ENCODE measurements at places on chromosomes 1 and 21.
A peak's percentile ranks its signal among the peaks of the same experiment; 100 is the strongest.

- DNase-seq, result no peak
Observed at GRCh38 chr1:234927971-234928640, 200.5 kb downstream of the TOMM20 start.

DNA sequence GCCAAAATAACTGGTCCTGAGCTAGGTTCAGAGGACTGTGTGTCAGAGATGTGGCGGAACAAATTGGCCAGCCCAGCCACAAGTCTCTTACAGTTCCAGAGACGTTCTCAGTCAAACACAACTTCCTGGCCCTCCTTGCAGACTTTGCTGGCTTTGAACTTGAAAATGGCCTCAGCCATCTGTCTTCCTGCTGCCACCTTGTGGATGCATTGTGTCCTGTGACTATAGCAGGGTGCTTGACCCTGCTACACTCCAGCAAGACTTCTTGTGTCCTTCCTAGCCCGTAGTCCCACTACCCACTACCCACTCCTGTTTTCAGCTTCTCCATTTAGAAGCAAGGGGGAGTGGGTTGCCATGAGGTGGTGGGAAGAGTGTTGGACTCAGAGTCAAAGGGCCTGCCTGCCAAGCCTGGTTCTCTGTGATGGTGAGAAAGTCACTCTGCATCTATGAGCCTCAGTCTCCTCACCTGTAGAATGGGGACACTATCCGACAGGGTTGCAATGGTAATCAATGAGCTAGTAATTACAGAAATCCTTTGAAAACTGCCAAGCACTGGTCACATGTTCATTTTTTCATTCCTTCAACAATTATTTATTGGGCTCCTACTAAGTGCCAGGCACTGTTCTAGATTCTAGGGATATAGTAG is 109.9 kb downstream of the IGSF21 start:
- DNase-seq, result no peak

DNA sequence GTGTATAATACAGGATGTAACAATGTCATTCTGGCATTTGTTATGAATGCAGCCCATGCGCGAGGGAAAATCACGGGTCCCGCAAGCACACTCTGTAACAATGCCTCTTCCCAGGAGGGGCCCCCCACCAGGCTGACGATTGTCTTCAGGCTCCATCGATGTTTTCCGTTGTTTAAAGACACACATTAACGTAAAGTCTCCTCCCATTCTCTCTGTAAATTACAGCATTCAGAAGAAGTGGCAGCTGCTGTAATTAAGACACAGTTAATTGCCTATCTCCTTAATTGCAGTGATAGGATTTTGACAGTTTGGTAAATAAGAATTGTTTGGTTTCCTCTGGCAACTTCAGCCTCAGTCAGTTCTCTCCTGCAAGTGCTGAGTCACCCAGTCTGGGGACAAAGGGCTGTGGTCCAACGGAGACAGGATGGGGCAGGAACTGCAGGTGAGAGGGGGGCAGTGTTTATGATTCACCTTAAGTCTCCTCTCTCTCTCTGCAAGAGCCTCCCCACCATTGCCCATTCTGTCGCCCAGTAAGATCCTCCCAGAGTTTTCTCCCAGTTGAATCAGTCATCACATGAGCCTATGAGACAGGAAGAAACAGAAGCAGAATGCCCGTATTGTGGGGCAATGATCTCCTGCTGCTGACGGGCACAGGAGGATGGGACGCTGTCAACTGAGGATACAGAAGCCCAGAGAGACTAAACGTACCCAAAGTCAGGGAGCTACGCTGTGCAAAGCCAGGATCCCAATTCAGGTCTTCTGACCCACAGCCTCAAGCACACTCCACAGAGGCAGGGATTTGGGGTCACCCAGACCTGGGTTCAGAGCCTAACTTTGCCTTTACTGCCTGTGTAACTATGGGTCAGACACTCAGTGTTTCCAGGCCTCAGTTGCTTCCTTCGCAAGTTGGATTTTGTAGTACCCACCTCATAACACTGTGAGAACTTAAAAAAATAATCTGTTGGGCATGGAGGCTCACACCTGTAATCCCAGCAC is 110.0 kb downstream of the ADSS2 start:
- DNase-seq, result peak; percentile 91

- no peak for DNase-seq
Observed at GRCh38 chr1:216450227-216450626, 27.0 kb upstream of the USH2A start.

DNA sequence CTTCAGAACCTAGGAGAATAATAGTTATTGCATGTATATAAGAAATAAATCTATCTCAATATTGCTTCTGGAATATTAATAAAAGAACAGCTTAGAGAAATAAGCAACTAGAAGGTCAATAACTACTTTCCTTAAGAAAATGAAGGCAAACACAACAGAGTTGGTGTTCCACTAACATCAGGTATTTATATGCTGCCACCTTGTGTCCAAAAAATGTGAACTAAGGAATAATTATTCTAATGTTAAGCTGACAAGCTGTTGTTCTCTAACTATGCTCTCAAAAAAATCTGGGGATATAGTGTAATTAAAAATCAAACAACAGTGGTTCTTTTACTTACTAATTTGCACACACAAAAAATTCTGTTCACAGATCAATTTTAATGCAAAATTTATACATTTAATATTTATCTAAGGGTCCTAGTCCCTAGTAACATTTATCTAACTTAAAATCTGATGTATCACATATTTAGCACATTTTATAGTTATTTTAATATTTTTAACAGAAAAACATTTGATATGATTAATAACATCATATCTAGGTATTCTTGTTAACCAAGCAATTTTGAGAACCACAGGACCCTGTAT is 39.6 kb downstream of the UCHL5 start:
- peak; percentile 20 for DNase-seq

- no peak for DNase-seq
Observed at GRCh38 chr1:45952072-45952471, 148.7 kb downstream of the MAST2 start.

- DNase-seq, result no peak
Observed at GRCh38 chr1:182308826-182309225, 82.8 kb downstream of the GLUL start.

DNA sequence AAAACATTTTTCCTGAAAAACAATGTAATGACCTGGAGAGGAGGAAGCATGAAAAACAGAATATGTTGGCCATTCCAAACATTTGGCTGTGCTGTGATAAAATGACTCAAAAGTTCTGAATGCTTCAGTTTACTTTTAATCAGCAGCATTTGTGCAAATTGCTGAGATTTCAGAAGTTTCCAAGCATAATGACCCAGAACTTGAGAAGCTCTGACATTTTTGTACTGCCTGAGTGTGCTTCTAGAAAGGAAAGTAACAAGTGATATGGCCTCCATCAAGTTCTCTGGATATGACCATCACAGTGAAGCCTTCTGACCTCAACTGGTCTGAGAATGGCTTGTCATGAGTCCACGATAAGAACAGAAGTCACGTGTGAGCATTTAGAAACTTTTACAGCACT is 283.4 kb upstream of the ZRANB2 start:
- DNase-seq, result no peak

DNA sequence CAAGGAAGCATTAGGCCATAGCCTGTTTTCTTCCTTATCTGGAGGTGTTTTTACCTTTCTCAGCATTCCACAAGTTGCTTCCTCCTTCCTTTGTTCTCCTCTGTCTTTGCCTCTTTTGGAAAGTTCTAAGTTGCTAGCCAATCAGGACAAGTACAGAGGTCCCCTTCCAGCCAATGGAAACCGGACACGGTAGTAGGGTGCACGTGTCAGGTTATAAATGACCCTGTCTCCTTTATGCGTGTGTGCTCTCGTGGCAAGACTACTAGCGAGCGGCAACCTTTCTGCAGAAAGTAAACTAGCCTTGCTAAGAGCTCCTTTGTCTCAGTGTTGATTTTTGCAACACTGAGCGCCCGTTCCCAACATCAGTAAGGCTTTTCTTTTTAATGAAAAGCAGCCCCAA is 1.5 kb upstream of the ACADM start:
- DNase-seq, result no peak

DNA sequence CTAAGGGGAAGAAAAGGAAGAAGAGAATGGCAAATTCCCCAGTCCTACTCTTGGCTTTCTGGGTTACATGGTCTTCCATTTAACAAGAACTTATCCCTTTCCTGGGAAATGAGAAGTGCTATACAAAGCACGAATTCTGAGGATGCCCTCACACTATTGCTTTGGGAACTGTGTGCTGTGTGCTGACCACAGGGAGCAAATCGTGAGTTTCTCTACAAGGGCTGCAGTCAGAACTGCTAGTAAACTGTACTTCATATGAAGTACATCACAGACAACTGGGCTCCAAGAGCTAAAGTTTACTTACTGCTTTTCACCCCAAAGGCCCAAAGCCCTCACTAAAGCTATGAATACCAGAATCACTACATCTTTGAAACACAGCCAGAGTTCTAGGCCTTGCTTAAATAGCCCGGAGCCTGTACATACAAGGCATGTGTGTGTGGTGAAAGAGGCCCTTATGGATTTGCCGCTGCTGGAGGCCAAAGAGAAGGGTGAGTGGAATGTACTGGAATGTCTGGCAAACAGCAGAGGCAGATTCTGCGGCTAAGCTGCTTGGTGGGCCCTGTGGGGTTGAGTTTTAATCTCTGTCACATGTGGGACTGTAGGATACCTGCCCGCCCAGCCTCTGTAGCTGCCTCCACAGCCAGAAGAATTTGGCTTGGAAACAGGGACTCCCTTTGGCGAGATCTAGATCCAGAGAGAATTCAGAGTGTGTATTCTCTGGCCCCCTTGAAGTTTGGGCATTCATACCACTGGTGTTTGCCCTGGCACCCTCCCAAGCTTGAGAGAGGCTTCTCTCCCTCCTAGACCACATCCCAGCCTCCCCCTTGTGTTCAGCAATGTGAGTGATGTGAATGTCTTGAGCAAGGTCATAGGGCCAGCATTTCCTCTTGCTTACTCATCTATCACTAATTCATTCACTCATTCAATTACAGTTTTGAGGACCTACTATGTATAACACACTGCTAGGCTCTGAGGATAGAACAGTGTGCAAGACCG is 21.9 kb upstream of the TRIM67 start:
- no peak for DNase-seq

DNA sequence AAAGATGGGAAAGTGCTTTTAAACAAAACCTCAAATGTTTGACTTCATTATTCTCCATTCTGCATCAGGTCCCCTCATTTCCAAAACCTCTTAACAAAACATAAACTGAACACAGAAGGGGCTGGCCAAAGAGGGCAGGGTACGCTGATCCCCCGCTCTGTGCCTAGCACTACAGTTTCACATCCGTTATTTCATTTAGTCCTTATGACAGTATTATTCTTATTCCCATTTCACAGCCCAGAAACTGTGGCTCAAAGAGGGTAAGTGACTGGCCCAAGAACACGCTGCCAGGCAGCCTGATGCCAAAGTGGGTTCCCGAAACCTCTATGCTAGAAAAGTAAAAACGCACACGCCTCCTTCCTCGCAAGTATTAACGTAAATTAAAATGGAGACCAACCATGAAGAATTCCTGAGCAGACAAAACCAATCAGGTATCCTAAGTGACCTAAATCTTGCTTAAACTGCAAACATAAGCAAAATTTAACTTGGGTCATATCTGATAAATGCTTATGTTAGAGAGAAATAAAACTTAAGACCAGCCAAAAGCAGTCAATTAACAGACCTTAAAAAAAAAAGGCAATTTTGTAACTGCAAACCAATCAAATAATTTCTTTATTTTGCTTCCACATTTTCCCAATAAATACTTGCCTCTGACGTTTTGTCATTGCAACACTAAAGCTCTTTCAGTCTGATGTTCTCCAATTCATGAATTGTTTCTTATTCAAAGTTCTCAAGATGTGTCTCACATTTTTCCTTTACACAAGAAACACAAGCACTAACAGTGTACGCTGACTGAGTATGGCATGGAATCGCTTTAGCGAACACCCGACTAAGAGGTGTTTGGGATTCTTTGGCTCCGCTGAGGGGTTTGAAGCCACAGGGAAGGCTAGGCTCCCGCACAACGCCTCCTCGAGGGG is 653 bp downstream of the CASP9 start:
- DNase-seq, result no peak
